ENCODE measurements at places on chromosomes 2 and 18. TPM values are rescaled to one million over a fixed set of nuclear protein-coding genes. Genes with fewer than 3 reads are reported as not detected.

The ANO7 gene
- 0.79 TPM for total RNA-seq

The RSAD2 gene
- not detected for total RNA-seq

The AOX1 gene
- total RNA-seq = 3.7 TPM

The GNLY gene
- total RNA-seq = not detected

The SLC4A5 gene
- 0.14 TPM for total RNA-seq

The SPOPL gene
- total RNA-seq = 5.4 TPM

The PAPOLG gene
- 12.3 TPM for total RNA-seq

The GCG gene
- total RNA-seq = not detected

The MC2R gene
- total RNA-seq = not detected

The REEP1 gene
- not detected for total RNA-seq

The AQP12B gene
- total RNA-seq = not detected

The TNS1 gene
- 4.3 TPM for total RNA-seq

The LOXHD1 gene
- total RNA-seq = not detected

The SRD5A2 gene
- not detected for total RNA-seq

The DGKD gene
- total RNA-seq = 7.3 TPM

The RBMS1 gene
- total RNA-seq = 32.8 TPM

The EHBP1 gene
- total RNA-seq = 72.0 TPM

The PHLPP1 gene
- total RNA-seq = 6.8 TPM

The NAT8 gene
- total RNA-seq = not detected

The C1GALT1C1L gene
- total RNA-seq = 0.21 TPM

The GRP gene
- not detected for total RNA-seq

The CD207 gene
- total RNA-seq = not detected

The UGT1A3 gene
- not detected for total RNA-seq

The IL36G gene
- total RNA-seq = 15.7 TPM

The ABCG8 gene
- not detected for total RNA-seq

The CTLA4 gene
- not detected for total RNA-seq

The CHRNG gene
- not detected for total RNA-seq

The SLC66A2 gene
- 49.1 TPM for total RNA-seq

The CNDP1 gene
- not detected for total RNA-seq

The AKAIN1 gene
- total RNA-seq = not detected

The PKDCC gene
- total RNA-seq = 0.78 TPM

The D2HGDH gene
- total RNA-seq = 21.9 TPM

The EFHD1 gene
- 0.21 TPM for total RNA-seq

The IL36A gene
- not detected for total RNA-seq

The NOSTRIN gene
- total RNA-seq = 0.42 TPM

The PARD6G gene
- total RNA-seq = 24.3 TPM

The HTR2B gene
- total RNA-seq = not detected

The LINC00305 gene
- not detected for total RNA-seq

The LHCGR gene
- total RNA-seq = not detected
